ENCODE measurements at places on chromosomes 6 and 20. TPM values are rescaled to one million over a fixed set of nuclear protein-coding genes. Genes with fewer than 3 reads are reported as not detected.

DNA sequence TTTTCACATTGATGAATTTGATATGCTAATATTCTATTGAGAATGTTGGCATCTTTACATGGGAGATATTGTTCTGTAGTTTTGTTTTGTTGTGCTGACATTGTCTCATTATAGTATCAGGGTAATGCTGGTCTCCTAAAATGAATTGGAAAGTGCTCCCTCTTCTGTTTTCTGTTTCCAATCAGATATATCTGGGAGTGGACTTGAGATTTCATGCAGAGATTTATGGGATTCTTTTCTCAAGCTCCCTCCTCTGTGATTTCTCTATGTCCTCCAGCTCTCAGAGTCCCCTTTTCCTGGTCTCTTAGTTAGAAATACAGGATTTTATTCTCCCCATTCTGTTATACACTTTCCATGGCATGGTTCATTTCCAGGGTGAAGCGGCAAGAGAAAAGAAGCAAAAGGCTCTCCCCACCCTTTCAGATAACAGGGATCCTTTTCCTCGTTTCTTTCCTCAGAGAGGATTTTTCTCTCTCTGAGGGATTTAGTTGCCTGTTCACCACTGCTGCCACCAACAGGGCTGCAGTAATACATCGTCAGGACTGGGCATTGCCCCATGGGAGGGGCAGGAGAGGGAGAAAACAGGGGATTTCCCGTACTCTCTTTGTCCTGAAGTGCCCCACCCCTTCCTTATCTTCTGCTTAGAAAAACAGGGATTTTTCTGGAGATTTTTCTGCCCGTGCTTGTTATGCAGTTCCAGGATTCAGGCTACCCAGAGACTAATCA lies 59.3 kb upstream of the STMND1 start:
- peak; percentile 13 for DNase-seq

DNA sequence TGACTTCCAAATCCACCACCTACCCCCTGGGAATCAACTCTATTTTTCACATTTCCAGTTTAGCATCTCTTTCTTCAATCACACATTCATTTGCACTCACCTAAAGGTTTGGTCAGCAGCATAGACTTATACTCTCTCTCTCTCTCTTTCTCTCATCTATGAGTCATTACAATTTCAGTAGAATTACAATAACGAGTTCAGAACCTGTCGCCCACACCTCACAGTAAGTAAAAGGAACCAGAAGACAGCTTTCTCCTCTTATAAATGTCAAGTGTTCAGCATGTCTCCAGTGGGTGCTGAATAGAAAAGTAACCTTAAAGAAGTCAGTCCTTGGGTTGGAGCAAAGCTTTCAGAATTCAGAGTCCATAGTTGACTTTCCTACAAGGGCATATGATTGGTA lies 1.1 kb upstream of the PHACTR1 start:
- DNase-seq = no peak

GRCh38 chr6:19013026-19013705 lies 626.0 kb downstream of the RNF144B start:
- no peak for DNase-seq

DNA sequence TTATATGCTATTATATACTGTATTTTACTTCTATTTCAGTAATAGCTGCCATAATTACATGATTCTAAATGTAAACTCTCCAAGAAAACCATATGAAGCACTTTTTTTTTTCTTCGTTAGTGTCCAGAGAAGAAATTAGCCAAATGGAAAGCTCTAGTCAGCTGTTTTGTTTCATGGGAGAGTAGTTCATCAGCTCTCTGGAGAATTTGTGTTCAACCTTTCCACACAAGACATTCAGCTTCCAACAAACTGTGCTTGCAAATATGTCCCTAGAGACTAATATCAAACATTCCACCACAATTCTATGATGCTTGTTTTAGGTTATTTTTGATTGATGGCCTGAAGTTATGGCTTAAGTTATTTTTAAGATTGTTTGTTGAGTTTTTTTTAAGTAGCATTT lies 19.5 kb downstream of the FHL5 start:
- no peak for DNase-seq

GRCh38 chr6:148446681-148447080 lies 104.0 kb downstream of the SASH1 start:
- no peak for DNase-seq

DNA sequence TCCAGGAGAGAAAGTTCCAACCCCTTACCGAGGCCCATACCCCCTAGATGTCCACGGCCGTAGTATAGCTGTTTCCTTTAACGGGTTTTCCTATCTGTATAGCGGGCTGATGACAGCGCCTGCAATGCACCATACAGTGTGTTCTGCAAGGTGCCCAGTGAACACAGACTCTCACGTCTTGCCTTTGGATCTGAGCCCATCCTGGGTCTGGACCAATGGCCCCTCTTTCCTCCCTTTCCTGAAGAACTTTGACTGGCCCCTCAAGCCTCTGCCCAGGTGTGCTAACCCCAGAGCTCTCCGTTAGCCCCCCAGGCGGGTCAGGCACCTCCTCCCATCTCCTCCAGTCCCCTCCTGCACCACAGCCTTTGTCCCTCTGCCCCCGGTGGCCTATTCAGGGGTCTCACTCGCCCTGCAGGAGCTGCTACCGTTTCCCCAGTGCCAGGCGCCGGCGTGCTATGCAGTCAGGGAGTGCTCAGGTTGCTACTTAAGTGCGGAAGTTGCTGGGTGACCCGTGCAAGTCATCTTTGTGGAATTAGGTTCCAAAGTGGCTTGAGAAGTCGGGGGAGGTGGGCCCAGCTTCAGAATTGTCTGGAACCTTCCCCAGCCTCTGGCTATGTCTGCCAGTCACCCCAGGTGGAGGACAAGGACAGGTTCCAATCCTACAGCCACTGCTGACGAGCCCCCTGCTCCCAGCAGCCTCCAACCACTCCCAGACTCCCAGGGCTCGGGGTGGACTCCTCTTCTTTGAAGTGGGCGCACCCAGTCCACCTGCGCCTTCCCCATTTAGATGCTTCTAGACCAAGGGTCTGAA lies 35.0 kb upstream of the ZBP1 start:
- DNase-seq = no peak

The FAM184A gene
- not detected for total RNA-seq

GRCh38 chr6:71345476-71346333 lies 57.1 kb downstream of the OGFRL1 start:
- DNase-seq = no peak

DNA sequence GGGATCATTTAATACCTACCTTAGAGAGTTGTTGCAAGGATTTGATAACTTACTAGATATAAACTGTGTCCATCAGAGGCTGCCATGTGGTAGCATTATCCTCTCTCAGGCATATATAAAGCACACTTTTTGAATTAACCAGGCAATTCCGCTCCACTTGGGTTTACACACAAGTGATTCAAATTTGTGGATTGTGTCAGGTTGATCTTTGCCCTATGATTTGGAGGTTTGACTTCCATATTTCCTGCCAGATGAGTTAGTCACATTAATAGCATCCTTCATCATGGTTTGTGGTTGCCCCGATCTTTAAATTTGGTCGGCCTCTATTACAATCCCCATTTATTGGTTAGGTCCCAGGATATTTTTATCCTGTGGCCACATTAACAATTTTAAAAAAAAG lies 44.8 kb upstream of the CTAGE9 start:
- DNase-seq = no peak

The VWA7 gene
- 5.6 TPM for total RNA-seq

DNA sequence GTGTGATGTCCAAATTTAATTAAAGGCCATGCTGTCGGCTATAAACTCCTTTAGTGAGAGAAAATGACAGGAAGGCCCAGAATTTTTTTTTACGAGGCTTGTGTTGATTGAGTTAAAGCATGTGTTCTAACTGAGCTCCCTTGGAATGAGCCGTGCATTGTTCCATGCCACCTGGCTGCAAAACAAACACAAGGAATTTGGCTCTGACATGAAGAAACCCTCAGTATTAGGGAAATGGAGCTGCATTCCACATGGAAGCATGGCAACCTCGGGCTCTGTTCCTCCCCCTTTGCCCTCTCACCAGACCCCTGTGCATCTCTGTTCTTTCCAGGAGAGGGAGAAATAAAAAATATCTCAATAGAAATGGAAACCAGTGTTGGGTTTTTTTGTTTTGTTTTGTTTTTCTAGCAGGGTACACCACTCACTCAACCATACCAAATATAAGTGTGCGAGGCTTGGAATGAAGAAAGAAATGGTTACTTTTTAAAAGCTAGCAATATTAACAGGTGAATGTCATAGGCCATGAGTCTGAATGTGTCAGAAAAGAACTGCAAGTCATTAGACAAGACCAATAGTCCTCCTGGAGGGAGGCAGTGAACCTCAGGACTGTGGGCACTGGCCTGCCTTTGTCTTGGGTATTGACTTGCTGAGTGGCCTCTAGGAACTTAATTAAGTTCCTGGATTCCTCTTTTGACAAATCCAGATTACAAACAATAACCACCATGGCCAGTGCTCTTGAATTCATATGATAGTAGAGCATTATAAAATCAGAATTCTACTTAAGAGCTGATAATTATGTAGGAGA lies 935.1 kb downstream of the KIF16B start:
- no peak for DNase-seq

The CTCFL gene
- total RNA-seq = not detected

Measured in HT-29 (cell line).